Mammary epithelial cell (primary cell): ENCODE measurements at places on chromosomes 2 and 18.

- no peak for DNase-seq
Observed at GRCh38 chr2:8016688-8017087, 665.2 kb upstream of the ID2 start.

DNA sequence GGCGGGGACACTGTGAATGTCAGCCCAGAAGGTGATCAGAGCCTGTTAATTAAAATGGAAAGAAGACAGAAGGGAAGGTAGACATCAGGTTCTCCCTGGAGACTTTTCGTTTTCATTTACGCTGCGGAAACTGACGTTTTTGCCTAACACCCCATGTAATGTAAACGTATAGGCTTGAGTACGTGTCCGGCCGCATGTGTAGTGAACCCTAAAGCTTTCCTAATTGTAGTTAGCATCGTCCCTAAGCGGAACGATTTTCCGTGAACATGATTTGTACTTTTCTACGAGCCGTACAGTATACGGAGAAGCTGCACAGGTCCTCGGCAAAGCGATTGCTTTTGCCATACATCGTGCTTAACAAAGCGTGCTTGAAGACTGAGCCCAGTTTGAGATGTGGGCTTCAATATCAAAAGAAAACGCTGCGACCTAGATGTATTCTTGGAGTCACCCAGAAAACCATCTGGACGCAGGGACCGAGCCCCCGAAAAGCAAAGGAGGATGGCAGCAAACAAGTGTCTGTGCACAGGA is 284 bp downstream of the TIMM21 start:
- DNase-seq, result no peak

DNA sequence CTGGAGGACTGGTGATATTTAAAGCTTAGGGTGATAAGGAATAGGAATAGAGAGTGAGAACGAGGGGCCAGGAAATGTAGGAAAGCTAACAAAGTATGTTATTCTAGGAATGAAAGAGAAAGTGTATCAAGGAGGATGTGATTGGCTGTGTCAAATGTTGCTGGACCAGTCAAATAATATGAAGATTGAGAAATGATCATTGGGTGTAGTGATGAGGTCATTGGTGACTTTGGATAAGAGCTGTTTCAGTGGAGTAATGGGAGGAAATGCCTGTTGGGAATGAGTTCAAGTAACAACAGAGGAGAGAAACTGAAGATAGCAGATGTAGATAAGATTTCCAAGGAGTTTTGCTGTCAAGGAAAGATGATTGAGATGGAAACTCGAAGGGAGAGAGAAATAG is 74.4 kb downstream of the UBE2E3 start:
- no peak for DNase-seq

DNA sequence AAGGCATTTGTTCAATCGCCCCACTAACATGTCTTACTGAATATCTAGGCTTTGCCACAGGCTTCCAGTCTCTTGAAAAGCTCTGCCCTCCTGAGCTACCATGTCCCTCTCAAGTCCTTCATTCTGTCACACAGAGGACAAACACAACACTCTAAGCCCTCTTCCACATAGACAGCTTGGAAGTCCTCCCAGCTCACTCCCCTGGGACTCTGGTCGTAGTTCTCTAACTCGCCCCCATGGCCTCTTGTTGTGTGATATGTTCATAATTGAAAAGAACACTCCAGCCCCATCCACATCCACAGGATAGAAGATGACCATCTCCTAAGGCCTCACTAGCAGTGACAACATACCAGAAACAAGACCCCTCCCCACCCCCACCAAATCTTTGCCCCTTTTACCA is 37.9 kb downstream of the BUB1 start:
- no peak for DNase-seq
